Calu3 (cell line): ENCODE measurements at places on chromosomes 16 and 17.
A peak's percentile ranks its signal among the peaks of the same experiment; 100 is the strongest.

DNA sequence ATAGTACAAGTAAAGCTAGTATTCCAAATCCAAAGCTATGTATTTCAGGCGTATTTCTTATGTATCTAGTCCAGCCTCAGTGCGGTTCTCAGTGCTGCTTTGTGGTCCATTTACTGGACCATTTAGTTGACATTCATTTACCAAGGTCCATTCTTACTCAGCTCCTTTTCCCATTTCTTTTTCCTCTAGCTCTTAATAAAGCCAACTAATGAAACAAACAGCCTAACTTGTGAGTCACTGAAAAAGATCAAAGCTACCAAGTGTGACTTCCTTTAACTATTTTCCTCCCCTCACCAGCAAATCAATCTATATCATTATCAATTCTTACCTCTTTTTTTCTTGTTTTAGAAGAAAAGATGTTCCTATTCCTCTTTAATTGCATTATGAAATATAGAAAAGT, 64.0 kb downstream of the CYB561 start:
- peaks cover 6% of the 10 kb centered on the region for H3K36me3 ChIP-seq
- no peak overlapping the region for H3K27ac ChIP-seq
- no peaks in the 10 kb centered on the region for H3K4me1 ChIP-seq
- no peaks in the 10 kb centered on the region for H3K27me3 ChIP-seq

DNA sequence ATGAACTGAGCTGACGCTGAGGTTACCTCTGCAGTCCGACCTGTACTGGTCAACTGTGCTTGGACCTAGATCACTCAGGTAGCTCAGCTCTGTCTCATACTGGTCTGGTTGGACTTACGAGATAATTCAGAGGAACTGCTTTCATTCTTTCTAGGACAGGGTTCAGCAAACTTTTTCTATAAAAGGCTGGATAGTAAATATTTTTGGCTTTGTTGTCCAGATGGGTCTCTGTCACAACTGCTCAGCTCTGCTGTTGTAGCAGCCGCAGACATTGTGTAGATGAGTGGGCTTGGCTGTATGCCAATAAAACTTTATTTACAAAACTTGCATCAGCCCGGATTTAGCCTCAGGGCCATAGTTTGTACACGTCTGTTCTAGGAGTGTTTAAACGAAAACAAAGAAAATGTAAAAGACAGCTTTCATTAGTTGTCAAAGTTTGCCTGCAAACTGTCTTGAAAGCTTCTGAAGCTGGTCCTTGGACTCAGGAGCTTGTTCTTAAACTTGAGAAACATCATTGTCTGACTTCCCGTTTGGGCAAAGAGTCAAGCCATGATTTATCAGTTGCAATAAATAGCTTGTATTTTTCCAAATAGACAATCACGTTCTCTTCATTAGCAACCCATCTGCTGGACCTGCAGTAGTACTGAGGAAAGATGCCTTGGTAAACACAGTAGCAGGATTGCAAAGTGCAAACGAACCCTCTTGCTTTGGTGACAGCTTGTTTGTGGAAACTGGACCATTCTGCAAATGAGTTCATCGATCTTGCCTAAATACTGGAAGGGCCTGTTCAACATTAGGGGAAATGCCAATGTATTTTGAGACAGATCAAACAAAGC, 253.4 kb downstream of the SNX29 start:
- DNase-seq: no peak
- H3K4me3 ChIP-seq: no peak overlapping the region
- no peak overlapping the region for H3K27ac ChIP-seq
- H3K36me3 ChIP-seq: no peaks in the 10 kb centered on the region
- peaks cover 12% of the 10 kb centered on the region for H3K27me3 ChIP-seq
- H3K4me1 ChIP-seq: peaks cover 25% of the 10 kb centered on the region

DNA sequence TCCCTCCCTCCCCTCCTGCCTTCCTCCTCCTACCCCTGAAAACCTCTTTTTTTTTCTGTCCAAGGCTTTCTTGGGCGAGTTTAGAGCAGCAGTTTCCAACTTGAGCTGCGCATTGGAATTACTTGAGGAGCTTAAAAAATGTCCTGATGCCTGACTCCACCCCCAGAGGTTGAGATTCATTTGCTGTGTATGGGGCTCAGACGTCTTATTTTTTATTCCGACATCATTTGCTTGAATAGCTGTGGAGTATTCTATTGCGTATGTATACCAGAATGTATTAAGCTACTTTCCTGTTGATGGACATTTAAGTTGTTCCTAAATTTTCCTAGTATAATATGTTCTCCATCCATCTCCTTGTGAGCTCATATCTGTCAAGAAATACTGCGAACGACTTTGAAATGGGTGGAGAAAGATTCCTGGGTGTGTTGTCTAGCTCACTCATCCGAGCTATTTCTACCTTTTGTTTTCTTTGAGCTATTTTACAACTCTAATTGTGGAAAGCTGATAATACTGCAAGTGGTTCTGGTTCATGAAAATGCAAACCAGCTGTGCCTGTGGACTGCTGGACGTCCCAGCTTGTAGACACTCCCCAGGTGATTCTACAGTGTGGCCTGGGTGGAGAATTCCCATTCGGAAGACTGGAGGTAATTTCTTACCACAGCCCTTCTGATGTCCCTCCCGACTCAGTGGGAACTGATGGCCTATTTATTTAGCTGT, 40.5 kb downstream of the CMIP start:
- H3K27me3 ChIP-seq: no peaks in the 10 kb centered on the region
- peaks cover 5% of the 10 kb centered on the region for H3K36me3 ChIP-seq
- no peak for DNase-seq

GRCh38 chr16:64532117-64532516, 589.7 kb downstream of the CDH11 start:
- H3K4me3 ChIP-seq: no peak overlapping the region
- H3K36me3 ChIP-seq: no peaks in the 10 kb centered on the region
- DNase-seq: no peak
- no peaks in the 10 kb centered on the region for H3K4me1 ChIP-seq

DNA sequence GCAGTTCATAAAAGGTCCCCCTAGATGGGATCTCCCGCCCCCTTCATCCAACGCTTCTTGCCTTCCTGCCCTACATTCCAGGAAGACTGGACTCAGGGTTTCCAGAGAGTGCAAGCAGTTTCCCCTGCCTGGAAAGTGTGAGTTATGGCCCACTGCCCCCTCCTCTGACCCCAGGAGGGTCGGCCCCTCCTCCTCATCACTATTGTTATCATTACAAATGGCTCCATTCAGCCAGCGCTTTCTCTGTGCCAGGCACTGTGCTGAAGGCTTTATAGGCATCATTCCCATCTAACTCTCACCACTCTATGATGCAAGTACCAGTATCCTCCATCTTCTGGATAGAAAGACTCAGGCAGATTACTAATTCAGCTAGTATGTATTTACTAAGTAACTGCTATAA, 90.7 kb downstream of the USP31 start:
- H3K27me3 ChIP-seq: peaks cover 56% of the 10 kb centered on the region
- H3K4me1 ChIP-seq: no peaks in the 10 kb centered on the region
- H3K4me3 ChIP-seq: no peak overlapping the region
- no peak overlapping the region for H3K27ac ChIP-seq
- DNase-seq: no peak

DNA sequence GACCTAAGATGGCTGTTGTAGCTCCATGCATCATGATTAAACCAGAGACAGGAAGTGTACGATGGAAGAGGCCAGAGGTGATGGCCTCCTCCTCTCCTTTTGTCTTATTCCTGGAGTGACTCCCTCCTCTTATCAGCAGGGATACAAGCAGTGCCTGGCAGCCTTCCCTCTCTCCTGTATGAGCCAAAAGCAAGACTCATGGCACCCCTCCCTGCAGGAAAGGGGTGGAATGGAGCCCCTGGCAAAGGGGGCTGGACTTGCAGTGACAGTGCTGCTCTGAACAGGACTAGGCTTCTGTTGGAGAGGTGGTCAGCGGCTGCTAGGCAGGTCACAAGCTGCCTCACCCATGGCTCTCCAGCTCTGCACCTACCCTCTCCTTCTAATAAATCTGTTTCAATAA, 8.4 kb downstream of the TXNL4B start:
- H3K27ac ChIP-seq: no peak overlapping the region
- H3K27me3 ChIP-seq: no peaks in the 10 kb centered on the region
- no peak overlapping the region for H3K4me3 ChIP-seq

DNA sequence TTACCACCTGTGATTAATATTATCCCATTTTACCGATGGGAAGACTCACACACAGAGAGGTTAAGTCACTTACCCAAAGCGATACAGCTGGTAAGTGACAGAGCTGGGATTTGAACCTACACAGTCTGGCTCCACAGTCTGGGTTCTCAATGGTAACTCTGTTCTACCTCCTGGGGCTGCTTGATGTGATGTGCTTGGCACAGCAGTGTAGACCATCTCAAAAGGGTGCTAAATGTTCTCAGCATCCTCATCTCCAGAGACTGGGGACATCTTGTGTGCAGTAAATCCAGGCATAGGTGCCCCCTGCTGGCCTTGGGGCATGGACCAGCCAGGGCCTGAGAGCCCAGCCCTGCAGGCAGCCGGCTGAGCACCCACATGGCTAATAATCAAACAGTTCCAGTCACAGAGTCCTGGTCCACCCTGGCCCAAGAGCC, 15.4 kb upstream of the KATNB1 start:
- H3K4me1 ChIP-seq: no peaks in the 10 kb centered on the region
- H3K27ac ChIP-seq: no peak overlapping the region

DNA sequence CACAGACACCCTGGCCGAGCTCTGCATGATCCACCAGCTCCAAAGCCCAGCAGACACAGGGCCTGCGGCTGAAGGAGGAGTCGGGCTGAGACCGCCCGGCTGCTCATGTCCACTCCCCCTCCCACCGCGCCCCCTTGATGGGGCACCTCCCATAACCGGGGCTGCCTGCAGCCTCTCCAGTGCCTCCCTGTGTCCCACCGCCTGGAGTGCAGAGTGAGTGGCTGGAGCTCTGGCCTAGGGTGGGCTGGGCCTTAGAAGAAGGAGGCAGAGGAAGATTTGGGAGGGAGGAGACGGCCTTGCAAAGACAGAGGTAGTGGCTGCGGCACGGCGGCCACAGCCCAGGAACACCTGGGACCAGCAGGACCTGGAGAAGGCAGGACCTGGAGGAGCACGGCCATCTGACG, 4.0 kb downstream of the CBFA2T3 start:
- H3K27me3 ChIP-seq: peaks cover 100% of the 10 kb centered on the region
- peaks cover 4% of the 10 kb centered on the region for H3K36me3 ChIP-seq
- H3K4me1 ChIP-seq: peaks cover 9% of the 10 kb centered on the region
- H3K4me3 ChIP-seq: no peak overlapping the region
- no peak overlapping the region for H3K27ac ChIP-seq

- no peak overlapping the region for H3K27ac ChIP-seq
- H3K4me3 ChIP-seq: no peak overlapping the region
- no peak for DNase-seq
- H3K27me3 ChIP-seq: peaks cover 42% of the 10 kb centered on the region
Observed at GRCh38 chr17:27657620-27658019, 26.6 kb downstream of the LGALS9 start.

- peaks cover 56% of the 10 kb centered on the region for H3K4me1 ChIP-seq
- peak; percentile 84 for DNase-seq
- H3K27ac ChIP-seq: peak overlapping the region; percentile 96
- H3K27me3 ChIP-seq: no peaks in the 10 kb centered on the region
- H3K4me3 ChIP-seq: peak overlapping the region; percentile 63
Observed at GRCh38 chr17:45170931-45171337, 9.3 kb downstream of the HEXIM2 start.

DNA sequence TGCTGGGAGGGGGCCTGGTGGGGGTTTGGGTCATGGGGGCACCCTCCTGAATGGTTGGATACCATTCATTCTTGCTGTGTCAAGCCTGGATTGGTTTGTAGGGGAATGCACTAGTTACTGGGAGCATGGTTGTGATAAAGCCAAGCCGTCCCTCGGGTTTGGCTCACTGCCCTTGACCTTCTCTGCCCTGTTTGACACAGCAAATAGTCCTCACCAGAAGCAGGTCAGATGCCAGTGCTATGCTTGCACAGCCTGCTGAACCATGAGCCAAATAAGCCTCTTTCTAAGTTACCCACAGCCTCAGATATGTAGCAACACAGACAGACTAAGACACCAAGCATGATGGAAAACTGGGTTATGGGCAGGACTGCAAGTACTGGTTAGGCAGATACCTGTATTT, 14.6 kb downstream of the ZNF778 start:
- no peaks in the 10 kb centered on the region for H3K4me1 ChIP-seq
- H3K27ac ChIP-seq: no peak overlapping the region
- no peak overlapping the region for H3K4me3 ChIP-seq
- no peak for DNase-seq
- H3K27me3 ChIP-seq: no peaks in the 10 kb centered on the region

GRCh38 chr17:6495450-6496115, 51.3 kb downstream of the PIMREG start:
- H3K27me3 ChIP-seq: no peaks in the 10 kb centered on the region
- no peaks in the 10 kb centered on the region for H3K36me3 ChIP-seq
- H3K4me3 ChIP-seq: no peak overlapping the region
- peaks cover 19% of the 10 kb centered on the region for H3K4me1 ChIP-seq
- no peak for DNase-seq

DNA sequence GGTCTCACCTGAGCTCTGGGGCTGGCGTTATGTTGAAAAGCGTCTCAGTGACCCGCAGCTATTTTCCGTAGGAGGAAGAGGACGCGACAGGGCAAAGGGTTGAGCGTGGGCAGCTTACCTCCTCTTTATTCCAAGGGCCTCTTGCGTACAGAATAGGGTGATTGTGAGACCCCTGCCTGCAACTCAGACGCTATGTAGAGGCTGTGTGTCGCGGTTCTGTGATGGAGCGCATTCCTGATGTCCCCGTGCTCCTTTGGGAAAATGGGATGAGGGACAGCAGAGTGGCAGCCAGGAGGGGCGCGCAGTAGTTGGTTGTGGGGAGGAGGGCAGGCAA, 531 bp upstream of the CDH8 start:
- no peaks in the 10 kb centered on the region for H3K36me3 ChIP-seq
- H3K4me1 ChIP-seq: no peaks in the 10 kb centered on the region
- H3K27me3 ChIP-seq: no peaks in the 10 kb centered on the region
- no peak for DNase-seq
- no peak overlapping the region for H3K4me3 ChIP-seq
- no peak overlapping the region for H3K27ac ChIP-seq

DNA sequence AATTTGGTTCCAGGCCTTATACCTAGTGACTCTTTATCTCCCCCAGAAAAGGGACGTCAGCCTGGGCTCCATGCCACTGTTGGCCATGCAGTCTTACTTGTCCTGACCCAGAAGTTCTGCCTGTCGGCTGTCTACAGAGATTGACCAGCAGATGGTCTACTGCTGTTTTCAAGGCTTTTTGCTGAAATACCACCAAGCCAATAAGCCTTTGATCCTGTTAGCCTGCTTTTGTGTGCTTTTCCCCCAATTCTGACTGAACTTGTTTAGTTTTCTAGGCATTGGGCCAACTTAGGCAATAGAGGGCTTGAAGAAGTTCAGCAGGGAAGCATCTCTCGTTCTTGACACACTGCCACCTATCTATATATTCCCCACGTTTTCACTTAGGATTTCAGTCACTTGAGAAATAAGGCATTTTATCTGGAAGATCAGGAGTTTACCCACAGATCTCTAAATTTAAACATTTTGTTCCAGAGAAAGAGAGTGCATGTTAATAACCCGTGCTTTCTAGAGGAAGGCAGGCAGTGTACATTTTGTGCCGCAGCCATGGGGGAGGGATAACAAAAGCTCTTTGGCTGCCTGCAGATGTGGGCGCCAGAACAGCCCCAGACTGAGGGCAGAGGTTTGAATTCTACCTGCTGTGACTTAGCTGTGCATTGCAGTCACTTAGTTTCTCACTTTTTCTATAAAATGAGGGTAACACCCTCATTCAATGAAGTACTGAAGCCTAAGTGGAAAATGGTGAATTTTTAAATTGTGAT, 12.3 kb upstream of the CARMIL2 start:
- peaks cover 79% of the 10 kb centered on the region for H3K36me3 ChIP-seq
- H3K4me1 ChIP-seq: no peaks in the 10 kb centered on the region
- H3K4me3 ChIP-seq: no peak overlapping the region
- DNase-seq: no peak
- no peak overlapping the region for H3K27ac ChIP-seq
- H3K27me3 ChIP-seq: no peaks in the 10 kb centered on the region

- DNase-seq: no peak
- H3K4me1 ChIP-seq: peaks cover 11% of the 10 kb centered on the region
- H3K4me3 ChIP-seq: no peak overlapping the region
- no peaks in the 10 kb centered on the region for H3K27me3 ChIP-seq
- H3K36me3 ChIP-seq: peaks cover 17% of the 10 kb centered on the region
Observed at GRCh38 chr17:47192554-47192953, 3.5 kb upstream of the CDC27 start.
